ENCODE measurements at places on chromosomes 2 and 18.

DNA sequence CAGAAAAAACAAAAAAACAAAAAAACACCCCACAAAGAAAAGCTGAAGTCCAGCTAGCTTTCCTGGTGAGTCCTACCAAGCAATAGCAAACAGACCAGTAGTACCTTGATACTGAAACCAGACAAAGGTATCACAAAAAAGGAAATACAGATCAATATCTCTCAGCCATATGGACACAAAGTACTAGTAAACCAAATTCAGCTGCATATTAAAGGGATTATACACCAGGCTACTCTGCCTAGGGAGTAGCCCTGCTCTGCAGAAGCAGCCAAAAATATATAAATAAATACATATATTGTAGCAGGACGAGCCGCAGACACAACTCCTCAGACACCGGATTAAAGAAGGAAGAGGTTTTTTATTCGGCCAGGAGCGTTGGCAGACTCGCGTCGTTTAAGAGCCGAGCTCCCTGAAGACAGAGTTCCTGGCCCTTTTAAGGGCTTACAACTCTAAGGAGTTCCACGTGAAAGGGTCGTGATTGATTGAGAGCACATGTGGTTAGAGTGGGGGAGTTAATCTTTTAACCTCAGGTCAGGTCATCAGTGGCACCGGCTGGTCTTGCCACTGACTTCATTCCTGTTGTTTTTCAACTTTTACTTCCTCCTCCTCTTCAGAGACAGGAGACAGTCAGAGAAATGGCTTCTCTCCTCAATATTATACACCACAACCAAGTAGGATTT lies 38.4 kb upstream of the DTNB start:
- no peak for DNase-seq

- DNase-seq: no peak
Measured at GRCh38 chr2:173079973-173080860, 4.6 kb downstream of the MAP3K20 start.

DNA sequence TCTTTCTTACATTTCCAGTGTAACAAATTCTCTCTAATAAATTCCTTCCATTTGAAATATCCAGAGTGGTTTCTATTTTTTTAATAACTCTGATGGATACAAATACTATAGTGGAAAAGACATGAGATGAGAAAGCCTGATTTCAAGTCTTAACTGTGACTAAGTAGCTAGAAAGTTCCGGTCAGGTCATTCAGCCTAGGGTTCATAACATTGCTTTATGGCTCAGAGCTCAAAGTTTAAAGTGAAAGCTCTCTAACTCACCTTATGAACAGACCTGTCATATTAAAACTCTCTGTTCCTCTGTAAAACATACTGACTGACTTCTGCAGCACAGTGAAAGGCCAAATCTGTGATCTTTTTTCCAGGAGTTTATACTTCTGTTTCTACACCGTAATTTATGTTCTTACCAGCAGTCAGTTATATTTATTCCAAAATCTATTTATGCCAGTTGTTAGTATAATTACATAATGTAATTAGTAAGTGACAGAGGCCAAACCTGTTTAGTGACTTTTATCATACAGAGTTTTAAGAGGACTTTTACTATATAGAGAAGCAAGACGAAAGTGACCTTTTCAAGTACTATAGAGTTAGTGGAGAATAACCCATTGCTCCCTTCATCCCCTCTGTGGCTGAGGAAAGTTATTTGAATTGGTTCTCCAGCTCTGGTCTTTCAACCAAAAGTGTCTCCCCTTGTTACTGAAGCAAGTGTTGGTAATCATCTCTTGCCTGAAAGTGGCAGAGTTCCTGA lies 118.8 kb upstream of the PDE1A start:
- DNase-seq: no peak

- DNase-seq: no peak
Measured at GRCh38 chr18:55265984-55266383, 306.7 kb upstream of the CCDC68 start.

DNA sequence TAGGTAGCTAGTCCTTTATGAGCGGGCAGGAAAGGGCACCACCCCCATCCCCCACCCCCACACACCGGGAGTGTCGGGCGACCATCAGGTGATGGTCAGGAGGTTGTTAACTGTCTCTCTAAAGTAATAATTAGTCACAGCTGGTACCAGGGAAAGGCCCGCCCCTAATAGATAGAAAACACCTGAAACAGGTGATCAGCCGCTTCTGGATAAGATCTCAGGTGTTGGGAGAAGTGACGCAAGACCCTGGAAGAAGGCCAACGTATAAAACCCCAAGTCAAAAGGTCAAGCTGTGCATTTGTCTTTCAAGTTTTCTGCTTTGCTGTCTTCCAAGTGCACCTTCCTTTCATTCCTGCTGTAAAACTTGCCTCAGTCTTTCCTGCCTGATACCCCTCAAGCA lies 59.6 kb upstream of the LINC00305 start:
- DNase-seq: no peak

DNA sequence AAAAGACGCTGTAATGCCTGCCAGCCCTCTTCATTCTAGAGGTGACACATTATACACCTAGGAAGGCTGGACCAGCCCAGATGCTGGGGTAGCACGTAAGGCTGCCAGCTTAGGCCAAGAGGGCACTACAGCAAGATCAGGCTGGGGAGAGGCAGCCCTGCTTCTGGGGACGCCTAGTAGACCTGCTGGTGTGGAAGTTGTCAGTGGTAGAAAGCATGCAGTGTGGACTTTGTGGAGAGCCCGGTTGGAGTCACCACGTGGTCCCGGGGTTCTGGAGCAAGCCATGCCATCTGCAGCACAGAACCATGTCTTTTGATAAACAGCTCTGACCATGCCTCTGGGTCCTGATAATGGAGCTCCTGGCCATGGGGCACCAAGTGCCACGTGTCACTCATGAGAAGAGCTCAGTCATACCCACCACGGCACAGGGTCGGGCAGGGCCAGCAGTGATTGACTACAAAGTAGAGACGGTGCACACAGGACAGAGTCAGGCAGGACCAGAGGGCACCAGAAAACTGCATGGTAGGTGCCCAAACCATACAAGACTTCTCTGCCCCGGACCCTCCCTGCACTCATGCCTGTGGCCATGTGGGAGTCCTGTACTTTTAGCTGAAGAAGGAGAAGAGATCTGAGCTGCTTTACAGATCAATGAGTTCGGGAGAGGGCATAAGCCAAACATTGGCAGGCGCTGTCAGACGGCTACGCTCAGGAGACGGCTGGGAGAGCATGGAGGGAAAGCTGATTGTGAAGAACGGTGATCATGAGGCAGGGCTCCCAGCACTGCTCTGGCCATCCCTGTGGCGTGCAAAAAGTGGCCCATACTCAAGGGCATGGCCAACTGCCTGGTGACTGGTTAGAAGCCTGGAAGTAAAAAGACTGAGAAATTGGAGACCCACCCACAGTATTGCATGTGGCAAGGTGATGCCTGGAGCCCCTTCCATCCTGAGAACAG lies 114.9 kb downstream of the EIPR1 start:
- no peak for DNase-seq

DNA sequence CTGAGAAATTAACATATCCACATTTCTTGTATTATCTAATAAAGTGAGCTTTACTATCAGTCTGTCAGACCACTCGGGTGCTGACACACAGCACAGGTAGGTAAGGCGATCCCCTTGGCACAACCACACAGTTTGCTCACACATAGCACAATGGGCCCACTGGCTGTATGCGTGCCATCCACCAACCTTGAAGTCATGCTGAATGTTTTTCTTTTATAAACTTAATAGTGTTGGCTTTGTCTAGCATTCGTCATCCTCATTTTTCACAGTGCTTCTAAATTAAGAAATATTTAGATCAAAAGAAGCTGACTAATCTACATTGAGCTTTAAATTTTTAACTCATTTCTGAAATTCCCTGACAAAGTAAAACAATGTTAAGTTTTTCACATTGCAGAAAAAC lies 50.0 kb upstream of the PAPOLG start:
- DNase-seq: no peak

DNA sequence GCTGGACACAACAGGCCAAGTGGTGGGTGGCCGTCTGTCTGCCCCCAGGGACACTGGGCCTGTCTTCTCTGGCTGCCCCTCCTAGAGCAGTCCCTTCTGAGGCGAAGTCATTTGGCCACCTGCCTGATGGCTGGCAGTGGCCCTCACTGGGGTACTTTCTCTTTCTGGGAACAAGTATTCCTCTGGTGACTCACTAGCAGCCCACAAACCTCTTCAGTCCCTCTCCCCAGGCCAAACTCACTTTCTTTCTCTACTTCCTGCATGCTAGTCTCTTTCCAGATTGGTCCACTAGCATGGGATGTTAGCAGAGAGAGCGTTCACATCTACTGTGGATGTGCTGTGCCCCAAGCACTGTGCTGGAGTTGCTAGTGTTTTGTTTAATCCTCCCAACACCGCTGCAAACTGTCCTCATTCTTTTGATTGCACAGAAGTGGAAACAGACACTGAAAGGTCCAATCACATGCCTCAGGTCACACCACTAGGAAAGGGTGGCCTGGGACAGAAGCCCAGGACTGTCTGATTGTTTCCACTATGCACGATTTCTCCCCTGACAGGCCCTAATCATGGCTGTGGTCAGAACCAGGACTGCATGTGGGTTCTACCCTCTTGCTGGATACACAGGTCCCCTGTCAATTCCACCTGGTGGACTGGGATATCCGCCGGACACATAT lies 5.2 kb downstream of the DYSF start:
- no peak for DNase-seq

- DNase-seq: no peak
Measured at GRCh38 chr2:56713161-56713676, 529.4 kb downstream of the CCDC85A start.

GRCh38 chr18:46253498-46253897 lies 149.3 kb downstream of the HAUS1 start:
- no peak for DNase-seq

GRCh38 chr2:100036793-100037192 lies 105.6 kb downstream of the AFF3 start:
- no peak for DNase-seq

- no peak for DNase-seq
Measured at GRCh38 chr18:37654034-37654433, 88.4 kb upstream of the CELF4 start.

DNA sequence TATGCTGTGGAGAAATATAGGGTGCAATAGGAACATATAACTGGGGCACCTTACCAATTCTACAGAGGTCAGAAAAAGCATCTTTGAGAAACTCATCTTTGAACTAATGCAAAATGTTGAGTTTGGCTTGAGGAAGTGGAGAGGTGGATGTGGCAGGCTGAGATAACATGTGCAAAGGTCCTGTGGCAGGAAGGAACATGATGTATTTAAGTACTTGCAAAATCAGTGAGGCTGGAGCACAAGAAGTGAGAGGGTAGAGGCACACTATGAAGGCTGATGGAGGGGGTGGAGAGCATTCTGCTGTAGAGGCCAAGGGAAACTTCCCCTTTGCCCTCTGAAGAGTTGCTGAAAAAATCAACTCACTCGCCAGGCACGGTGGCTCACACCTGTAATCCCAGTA lies 14.7 kb upstream of the RAB1A start:
- no peak for DNase-seq

DNA sequence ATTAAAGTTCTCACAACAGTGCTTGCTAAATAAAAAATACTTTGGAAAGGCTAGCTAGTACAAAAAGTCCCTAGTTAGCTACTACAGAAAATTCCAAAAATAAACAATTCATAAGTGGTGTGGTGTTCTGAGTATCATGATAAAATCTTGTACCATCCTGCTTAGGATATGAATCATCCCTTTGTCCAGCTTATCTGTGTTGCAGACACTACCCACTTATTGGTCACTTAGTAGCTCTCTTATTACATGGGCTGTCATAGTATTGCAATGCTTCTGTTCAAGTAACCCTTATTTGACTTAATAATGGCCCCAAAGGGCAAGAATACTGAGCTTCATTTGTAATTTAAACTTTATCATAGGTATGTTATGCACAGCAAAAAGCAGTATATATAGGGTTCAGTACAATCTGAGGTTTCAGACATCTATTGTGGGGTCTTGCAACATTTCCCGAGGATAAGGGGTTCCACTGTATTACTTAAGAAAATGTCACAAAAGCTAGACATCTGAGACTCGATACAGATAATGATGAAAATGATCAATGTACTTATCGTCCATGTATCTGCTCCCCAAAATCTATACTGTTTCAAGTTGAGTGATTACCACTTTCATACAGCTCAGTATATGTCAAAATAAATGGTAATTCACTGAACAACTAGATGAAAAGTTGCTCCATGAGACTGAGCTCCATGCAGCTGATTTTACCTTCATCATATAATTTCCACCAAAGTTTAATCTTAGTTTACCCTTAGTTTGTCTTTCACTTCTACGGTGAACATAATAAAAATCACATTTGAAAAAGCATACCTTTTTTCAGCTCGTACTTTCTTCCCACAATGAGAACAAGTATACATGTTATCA lies 93.8 kb downstream of the C2orf74 start:
- no peak for DNase-seq

GRCh38 chr18:74251297-74252038 lies 40.3 kb downstream of the CYB5A start:
- DNase-seq: no peak

DNA sequence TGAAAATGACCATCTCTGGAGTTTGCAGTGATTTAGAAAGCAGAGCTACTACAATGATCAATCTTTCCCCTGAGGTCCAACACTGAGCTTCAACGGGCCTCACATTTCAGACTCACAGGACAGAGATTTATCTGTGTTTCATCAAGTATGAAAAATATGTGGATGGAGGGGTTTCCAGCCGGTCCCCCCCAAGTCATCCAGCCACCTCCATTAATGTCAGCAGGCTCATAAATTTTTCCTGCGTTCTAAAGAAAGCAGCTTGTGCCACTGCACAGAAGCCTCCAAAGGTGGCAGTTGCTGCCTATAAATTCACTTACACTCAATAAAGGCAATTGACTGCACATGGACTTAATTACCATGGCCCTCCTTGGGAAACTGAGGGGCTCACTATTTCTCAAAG lies 117.4 kb upstream of the ACKR3 start:
- no peak for DNase-seq

GRCh38 chr2:65379721-65380171 lies 52.7 kb downstream of the SPRED2 start:
- DNase-seq: no peak

DNA sequence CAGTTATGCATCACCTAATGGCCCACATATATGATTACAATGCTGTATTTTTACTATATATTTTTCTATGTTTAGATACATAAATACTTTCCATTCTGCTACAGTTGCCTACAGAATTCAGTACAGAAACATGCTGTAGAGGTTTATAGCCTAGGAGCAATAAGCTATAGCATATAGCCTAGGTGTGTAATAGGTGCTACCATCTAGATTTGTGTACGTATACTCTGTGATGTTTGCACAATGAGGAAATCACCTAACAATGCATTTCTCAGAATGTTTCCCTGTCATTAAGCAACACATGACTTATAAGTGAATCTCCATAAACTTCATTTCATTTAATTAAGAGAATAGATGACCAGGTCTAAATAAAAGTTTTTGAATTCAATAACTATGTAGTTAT lies 43.5 kb downstream of the SLC38A11 start:
- no peak for DNase-seq

- no peak for DNase-seq
Measured at GRCh38 chr2:135557530-135557929, 26.2 kb downstream of the R3HDM1 start.

GRCh38 chr2:230938516-230939065 lies 13.5 kb upstream of the GPR55 start:
- DNase-seq: no peak

- DNase-seq: no peak
Measured at GRCh38 chr2:230170532-230170931, 49.3 kb downstream of the SP110 start.
